Stimulated activated effector memory CD8-positive, alpha-beta T cell treated with anti-CD3 and anti-CD28 coated beads, Interleukin-12 subunit alpha, Interleukin-12 subunit beta, amount 100 ng/mL, for 72 hours (primary cell): ENCODE measurements at places on chromosomes 7 and 10.

DNA sequence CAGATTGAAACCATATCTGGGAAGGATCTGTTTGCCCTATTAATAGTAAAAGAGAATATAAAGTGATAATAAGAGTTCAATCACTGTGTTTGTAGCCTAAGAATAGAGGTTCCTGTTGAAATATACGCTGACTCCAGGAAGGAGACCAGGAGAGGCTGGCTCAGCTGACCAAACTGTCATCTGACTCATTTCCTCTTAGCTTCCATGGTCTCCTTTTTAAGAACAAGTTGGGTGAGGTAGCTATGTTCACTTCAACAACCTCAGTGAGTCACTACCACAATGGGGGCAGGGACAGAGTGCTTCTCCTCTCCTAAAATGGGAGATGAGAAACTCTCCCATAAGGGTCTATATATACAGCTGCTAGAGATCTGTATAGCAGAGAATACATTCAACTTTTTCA, 543.3 kb downstream of the CALN1 start:
- DNase-seq: no peak

- no peak for DNase-seq
Observed at GRCh38 chr7:157149317-157149716, 10.6 kb downstream of the UBE3C start.

- no peak for DNase-seq
Observed at GRCh38 chr10:36092116-36092515, 450.0 kb upstream of the FZD8 start.

DNA sequence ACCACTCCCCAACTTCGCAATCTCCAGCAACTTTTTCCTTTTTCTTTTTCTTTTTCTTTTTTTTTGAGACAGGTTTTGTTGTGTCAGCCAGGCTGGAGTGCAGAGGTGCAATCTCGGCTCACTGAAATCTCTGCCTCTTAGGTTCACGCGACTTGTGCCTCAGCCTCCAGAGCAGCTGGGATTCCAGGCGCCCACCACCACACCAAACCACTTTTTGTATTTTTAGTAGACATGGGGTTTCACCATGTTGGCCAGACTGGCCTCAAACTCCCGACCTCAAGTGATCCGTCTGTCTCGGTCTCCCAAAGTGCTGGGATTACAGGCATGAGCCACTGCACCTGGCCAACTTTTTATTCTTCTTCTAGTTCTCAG, 55.0 kb downstream of the KIAA1549 start:
- no peak for DNase-seq

- no peak for DNase-seq
Observed at GRCh38 chr7:55019191-55019690, 424 bp downstream of the EGFR start.
